ENCODE measurements at places on chromosomes 6 and 20.

DNA sequence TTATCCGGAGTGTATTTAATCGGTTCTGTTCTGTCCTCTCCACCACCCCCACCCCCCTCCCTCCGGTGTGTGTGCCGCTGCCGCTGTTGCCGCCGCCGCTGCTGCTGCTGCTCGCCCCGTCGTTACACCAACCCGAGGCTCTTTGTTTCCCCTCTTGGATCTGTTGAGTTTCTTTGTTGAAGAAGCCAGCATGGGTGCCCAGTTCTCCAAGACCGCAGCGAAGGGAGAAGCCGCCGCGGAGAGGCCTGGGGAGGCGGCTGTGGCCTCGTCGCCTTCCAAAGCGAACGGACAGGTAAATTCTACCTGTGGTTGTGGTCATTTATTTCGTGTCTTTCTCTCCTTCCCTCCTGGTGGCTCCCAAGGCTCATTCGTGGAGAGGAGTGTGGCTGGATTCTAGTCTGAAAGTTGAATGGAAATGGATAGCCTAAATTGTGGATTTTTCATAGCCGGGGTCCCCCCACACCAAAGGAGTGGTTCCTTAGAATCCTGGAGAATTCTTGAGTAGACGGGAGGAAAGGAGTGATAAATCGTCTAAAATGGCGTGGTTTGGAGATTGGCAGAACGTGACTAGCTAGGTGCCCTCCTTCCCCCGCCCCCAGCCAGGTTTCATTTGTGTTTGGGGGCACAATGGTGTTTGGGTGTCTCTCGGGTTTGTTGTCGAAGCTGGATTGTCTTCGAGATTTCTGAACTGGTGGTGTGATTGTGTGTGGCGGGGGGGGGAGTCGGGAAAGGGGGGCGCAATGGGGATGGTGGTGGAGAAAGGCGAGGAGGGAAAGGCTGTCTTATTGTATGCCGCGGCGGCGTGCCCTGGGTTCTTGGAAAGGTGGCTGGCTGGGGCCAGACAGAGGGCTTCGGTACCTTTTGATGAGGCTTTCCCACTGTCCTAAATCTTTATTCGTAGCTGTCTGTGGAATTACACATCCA is 673 bp downstream of the MARCKS start:
- DNase-seq, result peak; percentile 65

DNA sequence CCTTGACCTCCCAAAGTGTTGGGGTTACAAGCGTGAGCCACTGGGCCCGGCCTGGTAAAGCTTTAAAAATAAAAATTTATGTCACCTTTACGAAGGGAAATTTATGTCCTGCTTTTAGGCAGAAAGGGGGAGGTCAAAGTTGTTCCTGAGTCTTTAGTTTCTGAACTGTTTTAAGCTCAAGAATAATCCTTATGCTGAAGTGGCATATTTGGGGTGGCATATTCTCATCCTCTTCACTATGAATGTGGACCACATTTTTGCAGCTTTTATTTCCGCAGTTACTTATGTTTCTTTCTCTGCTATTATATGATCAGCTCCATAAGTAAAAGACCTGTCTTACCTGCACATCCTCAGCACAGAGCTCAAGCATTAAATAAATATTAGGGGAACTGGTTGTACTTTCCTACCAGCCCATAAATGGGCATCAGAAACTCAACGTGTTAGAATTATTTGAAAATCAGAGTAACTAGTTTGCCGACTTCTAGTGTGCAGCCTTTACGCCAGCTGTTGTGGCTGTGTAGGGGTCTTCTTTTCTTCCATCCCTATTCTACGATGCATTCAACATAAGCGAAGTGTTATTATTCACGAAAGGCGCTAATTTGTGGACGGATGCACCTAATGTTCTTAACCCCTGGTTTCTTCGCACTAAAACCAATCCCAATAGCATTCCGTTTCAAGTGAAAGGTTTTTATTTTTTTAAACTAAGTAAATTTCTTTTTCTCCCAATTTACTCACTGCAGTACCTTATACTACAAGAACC is 867 bp upstream of the AKAP7 start:
- DNase-seq, result peak; percentile 8

- no peak for DNase-seq
These were observed 948.0 kb upstream of the EPHA7 start for GRCh38 chr6:94367316-94367715.

DNA sequence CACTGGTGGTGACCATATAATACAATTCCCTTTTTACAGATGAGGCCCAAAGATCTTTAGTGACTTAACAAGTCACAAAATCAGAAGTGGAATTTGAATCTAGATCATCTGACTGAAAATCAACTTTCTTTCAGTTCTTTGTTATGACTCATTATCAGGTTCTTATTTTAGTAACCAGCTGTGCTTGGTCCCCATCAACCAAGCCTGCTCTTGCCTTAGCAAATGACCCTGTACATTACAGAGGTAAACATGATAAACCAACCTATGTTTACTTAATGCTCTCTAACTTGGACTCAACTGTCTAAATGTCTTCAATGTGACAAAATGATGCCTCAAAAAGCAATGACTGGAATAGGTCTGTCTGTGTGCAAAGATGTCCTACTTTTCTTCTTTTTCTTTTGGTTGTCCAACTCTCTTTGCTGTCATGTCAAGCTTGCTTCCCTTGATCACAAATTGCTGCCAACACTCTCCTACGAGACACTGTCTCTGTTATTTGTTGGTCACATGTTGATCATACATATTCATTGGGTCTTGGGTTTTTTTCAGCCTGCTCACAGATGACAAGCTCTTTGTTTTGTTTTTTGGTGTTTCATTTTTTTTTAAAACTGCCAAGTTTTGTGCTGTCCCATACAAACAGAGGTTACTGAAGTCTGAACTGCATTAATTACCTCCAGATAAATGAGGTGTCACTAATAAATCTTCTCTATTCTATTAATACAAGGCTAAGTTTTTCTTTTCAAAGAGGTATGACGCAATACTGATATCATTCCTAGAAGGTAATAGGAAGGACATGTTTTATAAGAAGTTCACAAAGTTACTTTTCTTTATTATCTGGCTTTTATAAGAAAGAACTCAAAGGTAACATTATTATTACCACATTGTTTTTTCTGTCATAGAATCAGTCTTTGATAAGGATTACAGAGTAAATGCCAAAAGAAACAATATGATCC is 62.2 kb upstream of the PLN start:
- DNase-seq, result no peak

GRCh38 chr20:1616858-1617434 is 2.9 kb downstream of the SIRPB1 start:
- DNase-seq, result peak; percentile 7

Data from common myeloid progenitor, CD34-positive (primary cell).